Activated CD4-positive, CD25-positive, alpha-beta regulatory T cell treated with anti-CD3 and anti-CD28 coated beads, Interleukin-2, amount 50 U/mL, for 24 hours (primary cell): ENCODE measurements at places on chromosomes 1 and 21.

- no peak for ATAC-seq
These were observed 2.8 kb downstream of the ADGRL2 start for GRCh38 chr1:81803431-81804110.

GRCh38 chr1:236316437-236316836, 34.7 kb upstream of the ERO1B start:
- no peak for ATAC-seq

DNA sequence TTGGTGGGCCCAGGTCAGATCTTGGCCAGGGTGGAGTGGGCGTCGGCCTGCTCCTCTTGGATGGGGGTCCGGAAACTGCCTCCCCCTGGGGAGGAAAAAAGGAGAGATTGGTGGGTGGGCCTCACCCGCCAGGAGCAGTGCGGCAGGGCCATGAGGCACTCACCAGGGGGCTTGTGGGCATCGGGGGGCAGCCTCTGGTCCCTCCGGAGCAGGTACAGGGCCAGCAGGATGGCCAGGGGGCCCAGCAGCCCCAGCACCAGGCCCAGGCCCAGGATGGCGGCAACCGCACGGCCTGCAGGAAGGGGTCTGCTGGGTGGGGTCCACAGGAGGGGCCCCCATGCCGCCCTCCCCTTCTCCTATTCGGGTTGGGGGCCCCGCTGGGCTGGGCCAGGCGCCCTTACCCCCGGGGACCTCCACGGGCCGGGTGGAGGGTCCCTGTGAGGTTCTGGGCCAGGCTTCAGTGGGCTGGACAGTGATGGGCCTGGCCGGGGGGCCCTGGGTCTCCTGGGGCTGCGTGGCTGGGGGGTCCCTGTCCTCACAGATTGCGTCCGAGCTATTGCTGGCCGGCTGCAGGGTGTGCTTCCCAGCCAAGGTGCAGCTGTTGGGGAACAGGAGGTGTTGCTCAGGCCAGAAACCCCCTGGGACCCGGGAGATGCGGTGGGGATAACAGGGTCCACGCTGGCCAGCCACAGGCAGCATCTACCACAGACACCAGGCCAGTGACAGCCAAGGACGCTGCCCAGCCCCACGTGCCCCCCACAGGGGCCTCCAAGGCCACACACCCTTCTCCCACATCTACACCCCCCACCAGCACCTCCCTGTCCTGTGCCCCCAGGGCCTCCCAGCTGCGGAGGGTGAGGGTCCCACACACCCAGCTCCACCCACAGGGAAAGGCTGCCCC, 2.2 kb downstream of the TNFRSF4 start:
- no peak for ATAC-seq

GRCh38 chr1:64348270-64348960, 121.5 kb upstream of the CACHD1 start:
- no peak for ATAC-seq

- ATAC-seq = no peak
These were observed 1223.8 kb downstream of the AMY1C start for GRCh38 chr1:104973516-104973915.

- no peak for ATAC-seq
These were observed 217.7 kb downstream of the URB2 start for GRCh38 chr1:229843627-229844238.

GRCh38 chr1:228180271-228180958, 14.8 kb downstream of the IBA57 start:
- ATAC-seq = no peak
